ENCODE measurements at places on chromosomes 3 and 15. TPM values are rescaled to one million over a fixed set of nuclear protein-coding genes. Genes with fewer than 3 reads are reported as not detected.

The FBXO40 gene
- total RNA-seq: not detected

The C3orf80 gene
- 2.2 TPM for total RNA-seq

The CYP11A1 gene
- total RNA-seq: 5.7 TPM

The CCNB2 gene
- 1.2 TPM for total RNA-seq

The ISG20 gene
- total RNA-seq: 34.5 TPM

The GPR62 gene
- 1.0 TPM for total RNA-seq

The TIMP4 gene
- 40.2 TPM for total RNA-seq

The CEP70 gene
- total RNA-seq: 19.7 TPM

The CFAP44 gene
- 28.8 TPM for total RNA-seq

All from tibial nerve (tissue), 4 donors.